ENCODE measurements at places on chromosomes 16 and 17.
A peak's percentile ranks its signal among the peaks of the same experiment; 100 is the strongest.

DNA sequence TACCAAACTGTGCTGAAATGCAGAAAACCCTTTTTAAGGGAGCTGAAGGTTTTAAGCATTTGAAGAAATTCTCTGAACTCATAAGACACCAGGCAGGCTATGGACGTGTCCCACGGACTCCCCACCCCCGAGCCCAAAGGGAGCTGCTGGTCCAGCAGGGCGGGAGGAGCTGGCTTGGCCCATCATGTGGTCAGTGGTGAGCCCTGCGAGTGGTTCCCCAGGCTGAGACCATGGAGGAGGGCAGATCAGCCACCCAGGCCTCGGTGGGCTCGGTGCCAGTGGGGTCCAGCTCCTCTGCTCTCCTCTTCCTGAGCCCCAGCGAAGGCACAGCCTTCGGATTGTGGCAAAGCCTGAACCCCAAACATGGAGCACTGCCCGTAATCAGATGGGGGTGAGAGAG, 27.0 kb downstream of the LGALS3BP start:
- DNase-seq: no peak

DNA sequence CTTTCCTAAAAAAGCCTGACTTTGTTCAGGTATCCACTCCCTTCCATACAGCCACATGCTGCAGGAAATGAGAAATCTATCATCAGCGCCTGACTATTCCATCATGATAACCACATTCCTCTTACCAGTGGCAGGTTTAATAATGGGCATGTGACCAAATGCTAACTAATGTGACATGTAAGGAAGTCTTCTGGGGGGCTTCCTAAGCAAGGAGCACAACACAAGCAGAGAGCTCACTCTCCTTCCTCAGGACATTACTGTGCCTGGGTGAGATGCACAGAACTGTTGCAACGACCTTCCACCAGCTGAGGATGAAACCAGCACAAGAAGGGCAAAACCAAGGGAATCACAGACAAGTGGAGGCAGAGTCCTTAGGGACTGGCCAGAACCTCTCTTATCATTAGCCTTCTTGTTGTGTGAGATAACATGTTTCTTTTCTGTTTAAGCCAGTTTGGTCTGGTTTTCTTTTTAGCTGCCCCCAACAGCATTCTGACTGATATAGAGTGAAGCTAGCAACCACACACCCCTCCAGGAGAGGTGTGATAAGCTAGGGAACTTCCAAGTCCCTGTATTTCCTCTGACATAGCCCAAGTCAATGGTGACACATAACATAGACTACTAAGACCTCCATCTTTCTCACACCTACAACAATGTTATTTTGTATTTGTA, 16.9 kb downstream of the MYO1D start:
- DNase-seq: no peak

DNA sequence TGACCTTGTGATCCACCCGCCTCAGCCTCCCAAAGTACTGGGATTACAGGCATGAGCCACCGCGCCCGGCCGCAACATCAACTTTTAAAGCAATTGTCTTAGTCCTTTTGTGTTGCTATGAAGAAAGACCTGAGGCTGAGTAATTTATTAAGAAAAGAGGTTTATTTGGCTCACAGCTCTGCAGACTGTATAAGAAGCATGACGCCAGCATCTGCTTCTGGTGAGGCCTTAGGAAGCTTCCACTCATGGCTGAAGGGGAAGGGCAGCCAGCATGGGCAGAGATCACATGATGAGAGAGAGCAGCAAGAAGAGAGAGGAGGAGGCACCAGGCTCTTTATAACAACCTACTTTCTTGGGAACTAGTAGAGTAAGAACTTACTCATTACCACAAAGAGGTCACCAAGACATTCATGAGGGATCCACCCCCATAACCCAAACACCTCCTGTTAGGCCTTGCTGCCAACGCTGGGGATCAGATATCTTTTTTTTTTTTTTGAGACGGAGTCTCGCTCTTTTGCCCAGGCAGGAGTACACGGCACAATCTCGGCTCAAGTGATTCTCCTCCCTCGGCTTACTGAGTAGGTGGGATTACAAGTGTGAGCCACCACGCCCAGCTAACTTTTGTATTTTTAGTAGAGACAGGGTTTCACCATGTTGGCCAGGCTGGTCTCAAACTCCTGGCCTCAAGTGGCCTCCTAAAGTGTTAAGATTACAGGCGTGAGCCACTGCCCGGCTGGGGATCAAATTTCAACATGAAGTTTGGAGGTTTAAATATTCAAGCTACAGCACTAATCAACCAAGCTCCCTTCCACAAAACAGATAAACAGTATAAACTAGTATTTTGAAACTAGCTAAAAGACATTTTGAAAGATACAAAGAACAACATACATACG, 21.4 kb upstream of the GPT2 start:
- DNase-seq: no peak

- peak; percentile 81 for DNase-seq
Observed at GRCh38 chr17:78250891-78251772, 19.7 kb downstream of the TMEM235 start.

- no peak for DNase-seq
Observed at GRCh38 chr17:76106703-76107102, 3.1 kb upstream of the EXOC7 start.

DNA sequence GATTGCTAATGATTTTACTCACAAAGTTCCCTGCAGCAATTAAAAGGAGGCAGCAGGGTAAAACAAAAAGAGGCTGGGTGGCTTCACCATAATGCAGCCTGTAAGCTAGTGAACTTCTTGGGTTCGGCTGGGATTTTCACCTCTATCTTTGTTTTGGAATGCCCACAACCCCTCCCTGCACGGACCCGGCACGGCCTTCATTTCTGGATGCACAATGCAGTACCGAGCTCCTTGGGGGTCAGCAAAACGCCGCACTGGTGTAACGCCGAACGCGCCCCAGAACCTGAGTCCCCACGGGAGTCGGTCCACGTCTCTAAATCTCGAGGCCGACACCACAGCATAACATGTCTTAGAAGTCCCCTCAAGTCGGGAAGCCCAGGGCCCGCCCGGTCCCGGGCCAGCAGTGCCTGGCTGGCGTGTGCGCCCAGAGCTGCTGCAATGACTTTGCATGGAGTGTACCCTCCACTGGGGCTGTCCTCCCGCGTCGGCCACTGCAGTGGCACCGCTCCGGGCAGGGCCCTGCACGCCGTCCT, 759 bp downstream of the UBE2O start:
- DNase-seq: no peak

GRCh38 chr17:7084088-7084487, 4.0 kb upstream of the CLEC10A start:
- no peak for DNase-seq

GRCh38 chr16:16982614-16983013, 488.1 kb downstream of the XYLT1 start:
- no peak for DNase-seq

DNA sequence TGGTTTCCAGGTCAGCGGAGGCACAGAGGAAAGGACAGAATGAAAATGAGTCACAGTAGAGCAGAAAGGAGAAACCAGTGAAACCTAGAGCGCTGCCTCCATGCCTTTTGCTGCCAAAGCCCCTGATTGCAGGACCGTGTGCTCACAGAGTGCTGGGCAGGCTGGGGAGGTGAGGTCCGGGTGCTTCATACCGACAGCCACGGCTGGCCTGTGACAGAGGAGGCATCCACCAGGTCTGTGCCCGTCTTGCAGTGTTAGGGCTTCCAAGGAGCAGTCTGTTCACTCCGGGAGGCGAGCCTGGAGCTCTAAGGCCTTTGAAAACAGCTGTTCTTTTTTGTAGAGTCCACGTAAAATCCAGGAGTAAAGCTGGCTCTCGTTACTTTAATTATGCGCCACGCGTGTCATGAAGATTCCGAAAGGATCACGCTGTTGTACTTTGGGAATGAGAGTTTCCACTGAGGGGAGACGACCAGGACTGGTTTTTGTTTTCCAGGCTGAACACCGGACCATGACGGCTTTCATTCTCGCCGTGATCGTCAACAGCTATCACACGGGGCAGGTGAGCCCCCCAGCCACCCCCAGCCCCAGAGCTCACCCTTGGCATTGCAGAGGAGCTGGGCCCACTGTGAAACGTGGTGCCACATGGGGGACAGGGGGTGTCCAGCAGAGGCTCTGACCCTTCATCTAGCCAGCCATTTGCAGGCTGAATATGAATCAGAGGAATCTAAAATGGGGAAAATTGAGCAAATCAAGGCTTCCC, 108.5 kb upstream of the CHMP6 start:
- no peak for DNase-seq

- DNase-seq: no peak
Observed at GRCh38 chr16:76955629-76956028, 235.4 kb upstream of the MON1B start.

- DNase-seq: no peak
Observed at GRCh38 chr17:65482201-65482600, 79.2 kb downstream of the AXIN2 start.

- DNase-seq: no peak
Observed at GRCh38 chr16:23745263-23745662, 9.6 kb upstream of the CHP2 start.

GRCh38 chr17:74387365-74388218, 20.3 kb downstream of the GPR142 start:
- DNase-seq: no peak

DNA sequence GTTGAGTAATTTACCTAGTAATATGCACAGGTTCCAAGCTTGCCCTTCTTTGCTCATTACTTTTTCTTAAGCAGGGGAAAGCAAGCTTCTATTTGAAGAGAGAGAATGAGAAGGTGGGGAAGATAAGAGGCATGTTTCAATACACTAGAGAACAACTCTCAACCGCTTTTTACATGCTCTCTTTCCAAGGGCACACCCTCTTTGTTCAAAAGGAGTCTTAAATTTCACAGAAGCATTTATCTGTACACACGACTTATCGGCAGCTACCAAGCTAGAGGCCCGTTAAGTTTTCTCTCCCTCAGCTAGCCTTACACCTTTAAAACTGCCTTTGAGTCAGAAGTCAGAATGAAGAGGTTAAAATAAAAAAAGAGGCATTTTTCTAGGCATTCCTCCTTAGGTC, 79.6 kb downstream of the STH start:
- no peak for DNase-seq

GRCh38 chr17:82962163-82962720, 117.2 kb upstream of the METRNL start:
- no peak for DNase-seq

GRCh38 chr16:19804538-19805323, 79.9 kb downstream of the GPRC5B start:
- no peak for DNase-seq

DNA sequence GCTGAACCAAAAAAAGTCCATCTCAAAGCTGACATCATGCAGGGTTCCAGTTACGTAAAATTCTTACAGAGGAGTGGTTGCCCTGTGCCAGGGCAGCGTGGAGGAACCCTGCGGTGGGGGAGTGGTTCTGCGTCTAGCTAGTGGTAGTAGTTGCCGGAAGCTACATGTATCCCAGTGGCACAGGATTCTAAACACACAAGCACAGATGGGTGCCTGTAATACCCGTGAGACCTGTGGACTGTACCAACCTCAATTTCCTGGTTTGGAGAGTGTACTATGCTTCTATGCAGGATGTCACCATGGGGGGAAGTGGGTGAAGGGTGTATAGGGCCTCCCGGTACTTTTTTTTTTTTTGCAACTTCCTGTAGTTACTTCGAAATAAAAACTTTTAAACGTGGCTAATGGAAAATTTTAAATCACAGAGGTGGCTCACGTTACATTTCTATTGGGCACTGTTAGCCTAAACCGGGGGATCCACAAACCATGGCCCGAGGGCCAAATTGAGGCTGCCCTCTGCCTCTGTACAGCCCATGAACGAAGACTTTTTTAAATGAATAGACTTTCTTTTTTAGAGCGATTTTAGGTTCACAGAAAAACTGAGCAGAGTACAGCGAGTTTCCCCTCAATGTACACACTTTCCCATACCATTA, 38.5 kb downstream of the TBC1D16 start:
- no peak for DNase-seq

GRCh38 chr16:72149676-72150464, 22.1 kb downstream of the PMFBP1 start:
- no peak for DNase-seq

DNA sequence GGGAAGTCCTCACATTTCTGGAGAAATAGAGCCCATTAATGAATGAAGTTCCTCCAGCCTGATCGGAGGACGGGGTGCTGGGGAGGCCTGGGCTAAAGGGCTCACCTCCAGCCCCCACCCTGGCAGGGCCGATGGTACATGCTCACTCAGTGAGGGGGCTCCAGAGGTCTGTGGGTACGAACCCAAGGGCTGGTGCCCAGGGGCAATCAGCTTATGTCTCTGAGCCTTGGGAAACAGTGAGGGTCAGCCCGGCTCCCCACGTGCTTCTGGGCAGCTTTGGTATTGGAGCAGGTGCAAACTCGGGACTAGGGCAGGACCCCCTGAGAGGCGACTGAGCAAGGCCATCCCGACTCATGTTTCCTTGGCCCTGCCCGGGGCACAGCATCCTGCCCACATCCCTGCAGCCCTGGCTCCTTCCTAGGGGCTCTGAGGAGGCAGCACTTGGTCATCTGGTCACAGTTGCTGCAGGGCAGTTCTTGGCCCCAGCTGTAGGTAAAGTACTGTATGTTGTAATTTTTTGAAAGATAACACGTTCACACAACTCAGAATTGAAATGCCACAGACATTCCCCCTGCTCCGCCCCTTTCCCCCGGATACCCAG, 969 bp upstream of the CETP start:
- no peak for DNase-seq

GRCh38 chr17:30232824-30233427, 2.6 kb downstream of the SLC6A4 start:
- no peak for DNase-seq

DNA sequence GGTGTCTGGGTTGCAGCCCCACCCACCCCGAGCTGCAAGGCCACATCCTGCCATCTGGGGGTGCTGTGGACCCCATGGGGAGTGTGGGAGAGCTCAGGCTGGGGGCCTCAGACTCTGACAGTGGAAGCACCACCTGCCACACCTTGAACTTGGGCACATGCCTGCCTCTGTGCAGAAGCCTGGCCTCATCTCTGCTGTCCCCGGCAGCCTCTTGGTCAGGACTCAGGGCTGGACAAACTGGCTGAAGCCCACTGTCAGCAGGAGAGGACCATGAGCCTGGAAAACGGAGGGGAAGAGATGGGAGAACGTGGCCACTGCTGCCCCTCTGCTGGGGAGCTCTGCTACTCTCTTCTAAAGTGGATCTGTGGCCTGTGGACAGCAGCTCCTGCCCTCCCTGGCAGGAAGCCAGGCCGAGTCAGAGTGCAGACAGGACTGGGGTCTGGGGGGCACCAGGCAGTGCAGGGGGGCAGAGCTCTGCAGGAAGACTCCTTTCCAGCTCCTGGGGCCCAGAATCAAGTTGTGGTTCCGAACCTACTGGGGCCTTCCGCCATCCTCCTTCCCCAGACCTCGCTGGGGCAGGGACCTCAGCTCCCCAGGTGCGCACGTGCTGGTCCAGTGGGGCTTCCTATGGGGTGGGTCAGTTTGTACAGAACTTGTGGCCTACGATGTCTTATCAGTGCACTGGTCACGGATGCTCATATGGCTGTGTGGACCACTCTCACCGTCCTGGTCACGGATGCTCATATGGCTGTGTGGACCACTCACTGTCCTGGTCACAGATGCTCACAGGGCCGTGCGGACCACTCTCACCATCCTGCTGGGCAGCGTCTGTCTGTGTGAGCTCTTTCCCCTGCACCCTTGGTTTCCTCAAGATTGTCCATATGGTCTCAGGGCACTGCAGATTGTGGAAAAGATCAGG, 207.7 kb downstream of the LAT start:
- no peak for DNase-seq

Measured in NCI-H446 (cell line).